Myometrial cell (primary cell): ENCODE measurements at places on chromosomes 5 and 9. TPM values are rescaled to one million over a fixed set of nuclear protein-coding genes. Genes with fewer than 3 reads are reported as not detected.

WDR55 gene
- total RNA-seq = 23.9 and 40.4 TPM in 2 replicates

N4BP3 gene
- total RNA-seq = 0.29 and 0.89 TPM in 2 replicates

FAM153A gene
- not detected in 2 replicates for total RNA-seq

PFN3 gene
- not detected in 2 replicates for total RNA-seq

SPINK6 gene
- 1.1 TPM in 1 of 2 replicates, not detected in the other for total RNA-seq

GLDC gene
- 1.8 and 4.0 TPM in 2 replicates for total RNA-seq

SLC25A2 gene
- under 0.01 TPM in 1 of 2 replicates, not detected in the other for total RNA-seq

MEIKIN gene
- total RNA-seq = not detected in 2 replicates

MRPS2 gene
- 64.3 and 69.1 TPM in 2 replicates for total RNA-seq

PRUNE2 gene
- 17.0 and 18.7 TPM in 2 replicates for total RNA-seq
